LoVo (cell line): ENCODE measurements at places on chromosomes 3 and 15.

DNA sequence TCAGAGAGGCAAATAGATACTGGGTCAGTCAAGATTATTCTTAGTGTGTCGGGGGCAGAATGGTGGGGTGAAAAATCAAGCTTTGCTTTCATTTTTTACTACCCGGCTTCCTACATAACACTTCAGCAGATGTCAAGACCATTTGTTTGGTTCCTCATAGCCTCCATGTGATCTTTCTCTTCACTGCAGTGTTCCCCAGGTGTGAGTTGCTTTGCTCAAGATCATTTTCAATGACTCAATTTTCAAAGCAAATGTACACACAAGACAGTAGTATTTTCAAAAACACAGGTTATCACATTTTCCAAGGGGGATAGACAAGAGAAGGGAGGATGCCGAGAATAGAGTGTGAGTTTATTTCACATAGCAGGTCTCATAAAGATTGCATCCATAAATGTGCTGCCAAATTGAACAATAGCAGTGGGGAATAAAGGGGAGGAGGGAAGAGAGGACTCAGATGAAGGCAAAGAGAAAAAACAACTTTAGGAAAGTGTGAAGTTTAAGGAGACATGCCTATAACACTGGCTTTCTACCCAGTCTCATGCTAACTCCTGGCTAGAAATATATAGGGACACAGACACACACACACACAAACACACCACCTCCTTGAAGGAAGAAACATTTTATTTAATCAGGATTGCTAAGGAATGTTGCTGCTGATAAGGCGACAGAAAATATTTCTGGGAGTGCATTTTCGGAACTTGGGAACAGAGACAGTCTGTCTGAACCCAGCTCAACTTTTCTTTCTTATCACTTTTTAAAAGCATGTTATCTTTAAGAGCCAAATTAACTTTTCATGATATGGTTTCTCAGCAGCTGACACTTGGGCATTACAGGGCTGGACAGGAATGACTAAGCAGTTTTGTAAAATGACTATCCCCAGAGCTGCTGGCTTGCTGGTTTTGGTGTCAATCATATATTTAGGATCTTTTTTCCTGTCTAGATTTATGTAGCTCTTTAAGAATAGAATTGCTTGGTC is 402.4 kb downstream of the RBMS3 start:
- peak; percentile 51 for DNase-seq

DNA sequence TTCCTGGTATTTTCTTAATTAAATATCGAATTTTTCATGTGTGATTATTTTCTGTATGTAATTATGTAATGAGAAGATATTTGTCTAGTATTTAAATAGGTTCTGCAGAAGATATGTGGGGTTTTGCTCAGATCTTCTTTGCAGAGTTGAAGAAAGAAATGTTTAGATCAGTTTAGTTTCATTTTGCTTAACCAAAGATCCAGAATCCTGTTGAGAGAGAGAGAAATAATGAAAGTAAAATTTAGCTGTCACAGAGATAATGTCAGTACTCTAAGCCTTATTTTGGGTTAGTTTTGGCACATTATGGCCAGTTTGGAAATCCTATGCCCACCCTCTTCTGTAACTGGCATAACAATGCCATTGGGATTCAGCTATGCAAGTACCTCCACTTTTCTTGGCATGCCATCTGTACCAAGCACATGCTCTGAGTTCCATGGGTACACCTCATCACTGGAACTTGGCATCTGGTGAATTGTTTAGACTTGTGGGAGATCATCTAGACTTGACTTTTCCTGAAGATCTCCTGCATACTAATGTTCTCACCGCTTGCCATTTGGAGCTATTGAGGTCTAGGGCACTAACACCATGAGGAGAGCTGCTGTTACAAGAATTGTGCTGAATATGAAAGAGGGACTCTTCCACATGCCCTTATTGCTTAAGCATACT is 30.9 kb downstream of the PLSCR1 start:
- DNase-seq: no peak

GRCh38 chr15:87269566-87269965 is 987.0 kb downstream of the NTRK3 start:
- no peak for DNase-seq

DNA sequence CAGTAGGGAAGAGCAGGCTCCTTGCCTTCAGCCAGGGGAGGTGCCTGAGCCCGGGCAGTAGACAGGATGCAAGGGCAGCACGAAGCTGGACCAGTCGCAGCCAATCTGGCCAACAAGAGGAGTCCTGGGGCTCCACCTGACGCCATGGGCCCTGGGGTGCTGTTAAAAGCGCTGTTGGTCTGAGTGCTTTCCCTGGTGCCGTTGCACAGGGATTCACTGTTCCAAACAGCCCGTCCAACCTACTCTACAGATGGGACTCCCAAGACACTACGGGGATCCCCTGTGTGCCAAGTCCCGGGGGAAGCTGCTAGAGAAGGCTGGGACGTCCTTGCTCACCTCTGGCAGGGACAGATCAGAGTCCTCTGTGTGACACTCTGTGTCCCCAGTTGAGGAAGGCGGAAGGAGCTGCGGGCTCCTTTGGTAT is 632 bp downstream of the CTSH start:
- no peak for DNase-seq

DNA sequence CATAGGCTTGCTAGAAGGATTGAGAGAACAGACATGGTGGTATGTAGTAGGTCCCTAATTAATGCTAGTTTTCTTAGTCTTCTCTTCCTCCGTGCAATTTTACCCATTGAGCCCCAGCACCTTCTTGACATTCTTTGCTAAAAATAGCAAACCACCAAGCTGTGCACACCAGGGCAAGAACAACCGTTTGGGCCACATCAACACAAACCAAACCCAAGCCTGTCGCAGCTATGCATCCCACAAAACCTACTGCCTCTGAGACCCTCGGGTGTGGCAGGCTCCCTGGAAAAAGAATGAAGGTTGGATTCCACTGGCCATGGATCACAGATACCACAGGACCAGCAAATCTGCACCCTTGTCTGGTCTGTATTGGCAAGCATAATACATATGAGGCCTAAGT is 27.1 kb downstream of the HEG1 start:
- no peak for DNase-seq

DNA sequence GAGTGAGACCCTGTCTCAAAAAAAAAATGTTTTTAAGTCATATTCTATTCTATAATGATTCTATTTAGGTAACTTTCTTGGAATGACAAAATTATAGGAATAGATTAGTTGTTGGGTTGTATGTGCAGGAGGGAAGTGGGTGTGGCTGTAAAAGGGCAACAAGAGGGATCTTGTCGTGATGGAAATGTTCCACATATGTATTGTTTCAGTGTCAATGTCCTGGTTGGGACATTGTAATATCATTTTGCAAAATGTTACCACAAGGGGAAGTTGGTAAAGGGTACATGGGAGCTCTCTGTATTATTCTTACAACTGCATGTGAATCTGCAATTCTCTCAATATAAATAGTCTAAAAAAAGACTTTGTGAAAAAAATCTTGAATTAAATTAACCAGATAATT is 14.3 kb upstream of the ABHD5 start:
- DNase-seq: no peak

GRCh38 chr3:156102267-156102931 is 18.0 kb upstream of the KCNAB1 start:
- DNase-seq: no peak

DNA sequence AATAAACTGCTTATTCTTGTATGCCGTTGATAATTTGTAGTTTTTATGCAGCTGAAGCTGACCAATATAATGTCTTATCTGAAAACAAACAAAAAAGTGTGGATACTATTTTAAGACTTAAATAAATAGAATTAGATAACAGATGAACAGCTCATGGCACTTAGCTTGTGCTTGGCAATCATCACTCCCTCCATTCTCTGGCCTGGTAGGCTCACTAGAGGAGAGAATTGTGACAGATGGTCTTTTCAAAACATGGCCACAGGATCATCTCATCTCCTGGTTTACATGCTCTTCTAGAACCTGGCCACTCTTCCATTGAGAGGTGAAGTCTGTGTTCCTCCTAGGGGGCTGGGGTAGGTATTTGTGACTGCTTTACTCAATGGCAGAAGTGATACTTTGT is 58.4 kb upstream of the RBP1 start:
- no peak for DNase-seq

DNA sequence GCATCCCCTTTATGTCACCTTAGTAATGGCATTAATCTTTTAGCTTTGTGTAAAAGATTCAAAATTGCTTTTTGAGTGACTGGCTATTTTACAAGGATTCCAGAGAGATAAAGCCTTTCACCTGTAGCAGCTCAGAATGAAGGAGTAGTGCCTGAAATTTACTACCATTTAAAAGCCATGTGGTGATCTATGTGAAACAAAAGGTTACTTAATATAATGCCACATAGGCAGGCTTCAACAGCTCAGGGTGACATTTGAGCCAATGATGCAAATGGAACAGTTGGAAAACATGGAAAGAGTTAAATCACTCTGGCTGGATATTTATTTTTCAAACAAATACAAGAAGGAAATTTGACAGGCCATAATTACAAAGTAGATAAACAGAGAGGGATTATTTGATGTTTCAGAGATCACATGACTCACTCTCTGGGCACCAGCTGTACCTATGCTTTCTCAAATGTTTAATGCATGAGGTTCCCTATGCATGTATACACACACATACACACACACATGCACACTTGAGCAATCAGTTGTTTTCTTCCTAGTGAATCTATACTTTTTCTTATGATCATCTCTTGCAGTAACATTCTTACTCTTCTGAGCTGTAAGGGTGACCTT is 171.5 kb downstream of the ZMAT3 start:
- no peak for DNase-seq

DNA sequence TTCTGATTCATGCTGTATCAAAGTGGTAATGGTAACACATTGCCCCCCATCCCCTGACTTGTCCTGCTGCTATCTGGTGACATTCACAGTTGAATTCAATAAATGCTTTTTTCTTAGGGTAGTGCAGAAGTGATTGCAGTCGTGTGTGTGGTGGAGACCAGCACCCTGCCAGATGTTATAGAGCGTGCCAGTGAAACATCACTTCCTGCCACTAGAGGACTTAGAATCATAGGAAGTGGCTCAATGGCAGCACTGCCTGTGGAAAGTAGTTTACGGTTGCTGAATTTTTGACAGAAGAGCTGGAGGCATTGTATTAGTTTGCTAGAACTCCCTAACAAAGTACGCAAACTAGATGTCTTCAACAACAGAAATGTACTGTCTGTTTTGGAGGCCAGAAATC is 37.4 kb upstream of the P2RY12 start:
- no peak for DNase-seq

- DNase-seq: peak; percentile 15
Measured at GRCh38 chr15:49621887-49622286, 1.0 kb downstream of the DTWD1 start.

- DNase-seq: peak; percentile 90
Measured at GRCh38 chr3:31288641-31289100, 244.1 kb upstream of the STT3B start.

- no peak for DNase-seq
Measured at GRCh38 chr3:46427916-46428833, 21.1 kb downstream of the CCRL2 start.

DNA sequence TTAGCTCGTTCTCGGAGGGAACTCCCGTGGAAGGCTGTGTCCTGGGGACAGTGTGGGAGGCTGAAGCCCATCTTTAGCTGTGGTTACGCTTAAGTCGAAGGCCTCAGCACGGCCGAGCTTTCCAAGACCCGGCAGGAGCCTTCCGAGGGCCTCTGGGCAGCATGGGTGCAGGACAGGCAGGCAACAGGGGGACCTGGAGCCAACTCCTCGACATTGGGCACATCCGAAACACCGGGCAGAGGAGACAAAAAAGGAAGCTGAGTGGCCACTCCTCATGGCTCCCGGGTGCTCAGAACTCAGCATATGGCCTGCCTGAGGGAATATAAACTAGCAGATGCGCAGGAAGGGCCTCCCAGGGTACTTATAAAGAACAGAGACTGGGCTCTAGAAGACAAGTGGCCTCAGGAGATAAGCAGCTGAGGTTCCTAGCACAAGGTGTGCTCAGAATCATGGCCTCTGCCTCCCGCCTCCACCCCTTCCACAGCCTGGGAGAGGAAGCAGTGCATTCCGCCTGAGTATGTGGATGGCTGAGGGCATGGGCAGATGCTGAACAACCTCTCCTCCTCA is 34.1 kb downstream of the ABTB1 start:
- no peak for DNase-seq
